ENCODE measurements at places on chromosomes 2 and 18. TPM values are rescaled to one million over a fixed set of nuclear protein-coding genes. Genes with fewer than 3 reads are reported as not detected.

The SERPINB4 gene
- polyA plus RNA-seq = not detected

The MAL gene
- 206 TPM for polyA plus RNA-seq

The CTIF gene
- 66.2 TPM for polyA plus RNA-seq

The MARCHF4 gene
- polyA plus RNA-seq = 41.1 TPM

The SCN9A gene
- polyA plus RNA-seq = 0.22 TPM
